Activated CD8-positive, alpha-beta T cell treated with anti-CD3 and anti-CD28 coated beads, Interleukin-2, amount 10 ng/mL, durations not matched to agents 7 days and 5 days (primary cell): ENCODE measurements at places on chromosomes 2 and 18. TPM values are rescaled to one million over a fixed set of nuclear protein-coding genes. Genes with fewer than 3 reads are reported as not detected.
A peak's percentile ranks its signal among the peaks of the same experiment; 100 is the strongest.

Gene AUP1
- total RNA-seq: 123 TPM

- no peaks in the 10 kb centered on the region for H3K27me3 ChIP-seq
- no peak for DNase-seq
- peaks cover 43% of the 10 kb centered on the region for H3K4me1 ChIP-seq
- peaks cover 5% of the 10 kb centered on the region for H3K36me3 ChIP-seq
- H3K4me3 ChIP-seq: no peak overlapping the region
Observed at GRCh38 chr2:38610851-38611801, 8.4 kb upstream of the HNRNPLL start.

Gene VIT
- total RNA-seq: not detected

Gene CD207
- not detected for total RNA-seq

DNA sequence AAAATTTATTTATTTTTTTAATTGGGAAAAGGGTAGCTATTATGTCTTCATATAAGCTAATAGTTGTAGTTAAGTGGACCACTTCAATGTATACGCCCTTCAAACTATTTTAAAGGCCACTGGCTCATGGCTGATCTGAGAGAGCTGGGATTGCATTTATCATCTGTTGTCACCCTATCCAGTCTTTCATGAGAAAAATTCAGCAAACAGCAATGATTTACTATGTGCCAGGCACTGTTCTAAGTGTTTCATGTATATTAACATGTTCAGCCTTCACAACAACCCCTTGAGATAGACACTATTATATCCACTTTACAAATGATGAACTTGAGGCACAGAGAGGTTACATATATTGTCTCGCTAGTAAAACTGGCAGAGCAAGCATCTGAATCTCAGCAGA is 66.1 kb upstream of the ZNF397 start:
- H3K4me3 ChIP-seq: no peak overlapping the region
- no peak for DNase-seq
- H3K36me3 ChIP-seq: no peaks in the 10 kb centered on the region
- H3K27ac ChIP-seq: no peak overlapping the region

Gene LYPD1
- not detected for total RNA-seq

- H3K36me3 ChIP-seq: no peaks in the 10 kb centered on the region
- H3K27ac ChIP-seq: no peak overlapping the region
- H3K4me1 ChIP-seq: no peaks in the 10 kb centered on the region
- H3K4me3 ChIP-seq: no peak overlapping the region
- peaks cover 2% of the 10 kb centered on the region for H3K27me3 ChIP-seq
- no peak for DNase-seq
Observed at GRCh38 chr2:237449193-237449881, 35.4 kb upstream of the COL6A3 start.

Gene SNORC
- 2.2 TPM for total RNA-seq

GRCh38 chr2:58035352-58035751 is 11.3 kb upstream of the VRK2 start:
- DNase-seq: no peak
- H3K4me1 ChIP-seq: peaks cover 5% of the 10 kb centered on the region
- no peaks in the 10 kb centered on the region for H3K27me3 ChIP-seq
- H3K27ac ChIP-seq: no peak overlapping the region
- peaks cover 10% of the 10 kb centered on the region for H3K36me3 ChIP-seq

Gene COLEC12
- total RNA-seq: not detected

DNA sequence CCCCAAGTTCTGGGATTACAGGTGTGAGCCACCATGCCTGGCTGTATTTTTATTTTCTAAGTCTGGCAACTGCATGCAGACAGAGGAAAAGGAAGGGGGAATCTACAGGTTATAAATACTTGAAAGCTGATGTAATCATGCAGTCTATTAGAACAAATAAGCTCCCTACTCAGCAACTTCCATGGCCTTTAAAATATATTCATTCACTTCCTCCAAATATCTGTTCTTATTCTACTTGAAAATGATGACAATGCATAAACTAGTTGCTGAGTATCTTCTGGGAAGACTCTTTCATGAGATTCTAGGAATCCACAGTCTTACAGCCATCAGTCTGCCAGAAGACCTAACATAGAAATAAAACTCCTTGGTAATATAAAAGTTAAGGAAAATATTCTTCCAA is 66.9 kb upstream of the NCKAP5 start:
- no peak overlapping the region for H3K27ac ChIP-seq
- H3K36me3 ChIP-seq: no peaks in the 10 kb centered on the region
- DNase-seq: no peak
- no peak overlapping the region for H3K4me3 ChIP-seq
- H3K27me3 ChIP-seq: no peaks in the 10 kb centered on the region
- no peaks in the 10 kb centered on the region for H3K4me1 ChIP-seq

DNA sequence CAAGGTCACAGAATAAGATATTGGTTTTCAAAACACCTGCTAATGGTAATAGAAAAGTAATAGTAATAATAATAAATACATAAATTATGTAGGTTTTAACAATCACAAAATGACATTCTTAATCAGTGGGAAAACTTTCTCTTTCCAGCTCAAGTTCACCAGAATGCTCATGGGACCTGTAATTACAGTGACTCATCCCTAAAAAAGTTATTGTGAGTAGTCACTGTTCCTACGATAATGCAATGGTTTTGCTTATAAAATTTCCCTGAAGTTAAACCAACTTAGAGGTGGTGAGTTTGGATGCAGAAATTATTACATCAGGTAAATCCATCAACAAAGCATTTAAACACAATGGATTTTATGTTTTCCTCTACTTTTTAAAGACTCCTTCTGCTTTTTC is 502.3 kb downstream of the PID1 start:
- no peaks in the 10 kb centered on the region for H3K4me1 ChIP-seq
- no peak overlapping the region for H3K4me3 ChIP-seq
- H3K27me3 ChIP-seq: no peaks in the 10 kb centered on the region
- no peak overlapping the region for H3K27ac ChIP-seq
- no peak for DNase-seq
- no peaks in the 10 kb centered on the region for H3K36me3 ChIP-seq

GRCh38 chr2:37324786-37325624 is at the start of gene PRKD3:
PRKD3 (minus strand) TSS chr2:37324833; CDS start chr2:37316524, 8,309 bp downstream.
- H3K4me1 ChIP-seq: peaks cover 33% of the 10 kb centered on the region
- H3K36me3 ChIP-seq: peaks cover 6% of the 10 kb centered on the region
- peak within 1 kb of the TSS; percentile 89 for H3K4me3 ChIP-seq
- DNase-seq: peak; percentile 63
- H3K27ac ChIP-seq: peak within 1 kb of the TSS; percentile 91

GRCh38 chr18:13524811-13525210 is 201.5 kb downstream of the FAM210A start:
- no peak overlapping the region for H3K27ac ChIP-seq
- H3K4me1 ChIP-seq: peaks cover 4% of the 10 kb centered on the region
- no peak overlapping the region for H3K4me3 ChIP-seq
- H3K27me3 ChIP-seq: no peaks in the 10 kb centered on the region
- H3K36me3 ChIP-seq: peaks cover 6% of the 10 kb centered on the region

DNA sequence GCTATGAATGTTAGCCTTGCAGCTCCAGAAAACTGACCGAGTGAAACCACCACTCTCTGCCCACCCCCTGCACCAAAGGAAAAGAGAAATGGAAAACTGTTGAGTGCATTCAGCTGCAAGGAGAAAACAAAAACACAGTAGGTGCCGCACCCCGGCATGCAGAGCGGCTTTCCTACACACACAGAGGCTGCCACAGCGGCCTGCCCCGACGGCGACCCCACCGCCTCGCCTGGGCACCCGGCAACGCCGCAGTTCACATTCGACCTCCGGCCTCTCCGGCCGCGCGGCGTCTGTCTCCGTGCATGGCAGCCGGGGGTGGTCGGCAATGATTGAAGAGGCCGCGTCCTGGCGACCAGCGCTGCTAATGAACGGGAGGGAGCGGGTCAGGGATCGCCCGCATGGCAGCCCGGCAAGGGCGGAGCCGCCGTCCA is 417.1 kb upstream of the SALL3 start:
- no peaks in the 10 kb centered on the region for H3K36me3 ChIP-seq
- DNase-seq: no peak
- no peaks in the 10 kb centered on the region for H3K27me3 ChIP-seq
- no peaks in the 10 kb centered on the region for H3K4me1 ChIP-seq
- H3K27ac ChIP-seq: no peak overlapping the region
- no peak overlapping the region for H3K4me3 ChIP-seq

GRCh38 chr2:203030991-203031390 is 16.3 kb downstream of the NBEAL1 start:
- no peaks in the 10 kb centered on the region for H3K27me3 ChIP-seq
- peaks cover 4% of the 10 kb centered on the region for H3K36me3 ChIP-seq
- DNase-seq: no peak

Gene ACTG2
- 0.81 TPM for total RNA-seq

Gene CFAP65
- total RNA-seq: not detected

DNA sequence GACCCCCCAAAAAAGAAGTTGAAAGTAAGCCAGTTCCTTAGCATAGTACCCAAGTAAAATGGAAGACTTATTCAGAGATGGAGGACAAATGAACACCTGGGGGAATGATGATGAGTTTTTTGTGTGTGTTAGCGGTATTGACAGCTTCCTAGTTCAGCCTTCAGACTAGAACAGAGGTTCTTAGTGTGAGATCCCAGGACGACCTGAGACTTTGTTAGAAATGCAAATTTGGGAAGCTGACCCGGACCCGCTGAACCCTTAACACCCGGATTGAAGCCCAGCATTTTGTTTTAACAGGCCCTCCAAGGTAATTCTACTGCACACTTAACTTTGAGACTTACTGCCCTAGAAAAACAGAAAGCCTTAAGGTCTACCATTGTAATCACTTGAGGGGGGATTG is 20.3 kb downstream of the SPOPL start:
- H3K36me3 ChIP-seq: peaks cover 35% of the 10 kb centered on the region
- peaks cover 2% of the 10 kb centered on the region for H3K27me3 ChIP-seq
- no peak overlapping the region for H3K27ac ChIP-seq

DNA sequence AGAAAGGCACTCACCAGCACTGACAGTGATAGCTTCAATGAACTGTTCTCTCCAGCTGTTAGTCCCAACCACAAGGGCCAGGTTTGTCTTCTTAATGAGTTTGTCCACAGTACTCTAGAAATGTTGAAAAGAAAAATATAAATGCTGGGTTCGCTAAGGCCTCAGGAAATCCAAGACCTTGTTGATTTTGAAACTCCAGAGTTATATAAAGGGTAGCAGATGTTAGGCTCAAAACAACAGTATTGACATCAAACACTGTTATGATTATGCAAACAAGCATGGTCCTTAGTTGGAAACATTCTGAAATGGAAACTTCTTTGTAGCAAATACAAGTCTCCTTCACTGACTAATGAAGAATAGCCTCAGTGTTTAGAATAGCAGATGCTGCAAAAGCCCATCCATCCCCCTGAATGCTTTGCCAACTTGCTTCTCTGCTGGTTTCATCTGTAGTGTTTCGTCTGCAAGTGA is 291.1 kb downstream of the SLC8A1 start:
- no peaks in the 10 kb centered on the region for H3K27me3 ChIP-seq
- no peaks in the 10 kb centered on the region for H3K4me1 ChIP-seq
- H3K36me3 ChIP-seq: no peaks in the 10 kb centered on the region
- DNase-seq: no peak

DNA sequence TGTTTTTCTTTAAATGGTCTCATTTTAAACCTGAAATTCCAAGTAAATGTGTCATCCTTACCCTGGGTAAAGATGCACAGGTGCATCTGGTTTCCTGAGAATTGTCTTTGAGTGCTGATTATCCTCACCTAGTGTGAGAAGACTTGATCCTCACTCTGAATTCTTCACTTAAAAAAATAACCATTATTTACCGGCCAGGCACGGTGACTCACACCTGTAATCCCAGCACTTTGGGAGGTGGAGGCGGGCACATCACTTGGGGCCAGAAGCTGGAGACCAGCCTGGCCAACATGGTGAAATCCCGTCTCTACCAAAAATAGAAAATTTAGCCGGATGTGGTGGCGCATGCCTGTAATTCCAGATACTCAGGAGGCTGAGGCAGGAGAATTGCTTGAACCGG is 9.9 kb upstream of the WNT6 start:
- H3K27me3 ChIP-seq: peaks cover 21% of the 10 kb centered on the region
- H3K4me3 ChIP-seq: no peak overlapping the region
- H3K4me1 ChIP-seq: no peaks in the 10 kb centered on the region
- H3K27ac ChIP-seq: no peak overlapping the region
- no peak for DNase-seq

DNA sequence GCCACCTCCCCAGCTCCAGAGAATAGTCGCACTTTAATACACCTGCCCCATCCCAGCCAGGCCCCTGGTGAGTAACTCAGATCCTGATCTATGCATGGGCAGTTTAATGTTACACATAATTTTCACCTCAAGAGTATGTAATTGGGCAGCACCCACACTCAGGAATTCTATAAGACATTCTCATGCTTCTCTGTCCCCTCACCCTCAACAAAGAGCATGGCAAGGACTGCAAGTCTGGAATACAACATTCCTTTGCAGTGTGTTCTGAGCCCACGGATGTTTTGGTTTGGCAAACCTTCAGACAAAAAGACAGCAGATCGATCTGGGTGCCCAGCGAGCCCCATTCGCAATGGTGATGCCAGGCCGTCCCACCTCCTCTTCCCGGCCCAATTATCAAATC is 4.9 kb upstream of the SLC14A1 start:
- no peak for DNase-seq
- H3K4me3 ChIP-seq: no peak overlapping the region
- H3K27me3 ChIP-seq: peaks cover 6% of the 10 kb centered on the region
- peaks cover 2% of the 10 kb centered on the region for H3K36me3 ChIP-seq
- H3K27ac ChIP-seq: no peak overlapping the region
